Left lung (tissue), 14 donors: ENCODE measurements at places on chromosomes 16 and 17.
A peak's percentile ranks its signal among the peaks of the same experiment; 100 is the strongest.

DNA sequence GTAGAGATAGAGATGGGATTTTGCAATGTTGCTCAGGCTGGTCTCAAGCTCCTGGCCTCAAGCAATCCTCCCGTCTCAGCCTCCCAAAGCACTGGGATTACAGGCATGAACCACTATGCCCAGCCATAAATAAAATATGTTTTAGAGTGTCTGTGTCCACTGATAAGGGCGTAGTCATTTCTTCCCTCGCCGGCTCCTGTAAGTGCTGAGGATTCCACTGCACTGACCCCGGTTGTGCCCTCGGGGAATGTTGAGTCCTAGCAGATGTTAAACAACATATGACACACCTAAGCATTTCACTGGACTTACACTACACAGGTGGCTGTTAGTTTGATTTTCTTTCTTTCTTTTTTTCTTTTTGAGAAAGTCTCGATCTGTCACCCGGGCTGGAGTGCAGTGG, 5.6 kb upstream of the SHMT1 start:
- peaks cover 2% of the 10 kb centered on the region for H3K4me1 ChIP-seq
- H3K4me3 ChIP-seq, result no peak overlapping the region
- no peak for DNase-seq
- no peak overlapping the region for H3K27ac ChIP-seq
- H3K36me3 ChIP-seq, result no peaks in the 10 kb centered on the region

- peak overlapping the region; percentile 80 for H3K27ac ChIP-seq
- H3K4me3 ChIP-seq, result peak overlapping the region; percentile 68
- peaks cover 6% of the 10 kb centered on the region for H3K36me3 ChIP-seq
- peaks cover 23% of the 10 kb centered on the region for H3K4me1 ChIP-seq
- DNase-seq, result peak; percentile 29
- no peaks in the 10 kb centered on the region for H3K27me3 ChIP-seq
Measured at GRCh38 chr16:58024486-58025350, 836 bp upstream of the MMP15 start.

- H3K4me3 ChIP-seq, result no peak overlapping the region
- no peaks in the 10 kb centered on the region for H3K36me3 ChIP-seq
- peak overlapping the region; percentile 60 for H3K27ac ChIP-seq
- peak; percentile 85 for DNase-seq
- H3K27me3 ChIP-seq, result no peaks in the 10 kb centered on the region
Measured at GRCh38 chr17:83053739-83054451, 25.5 kb upstream of the METRNL start.

DNA sequence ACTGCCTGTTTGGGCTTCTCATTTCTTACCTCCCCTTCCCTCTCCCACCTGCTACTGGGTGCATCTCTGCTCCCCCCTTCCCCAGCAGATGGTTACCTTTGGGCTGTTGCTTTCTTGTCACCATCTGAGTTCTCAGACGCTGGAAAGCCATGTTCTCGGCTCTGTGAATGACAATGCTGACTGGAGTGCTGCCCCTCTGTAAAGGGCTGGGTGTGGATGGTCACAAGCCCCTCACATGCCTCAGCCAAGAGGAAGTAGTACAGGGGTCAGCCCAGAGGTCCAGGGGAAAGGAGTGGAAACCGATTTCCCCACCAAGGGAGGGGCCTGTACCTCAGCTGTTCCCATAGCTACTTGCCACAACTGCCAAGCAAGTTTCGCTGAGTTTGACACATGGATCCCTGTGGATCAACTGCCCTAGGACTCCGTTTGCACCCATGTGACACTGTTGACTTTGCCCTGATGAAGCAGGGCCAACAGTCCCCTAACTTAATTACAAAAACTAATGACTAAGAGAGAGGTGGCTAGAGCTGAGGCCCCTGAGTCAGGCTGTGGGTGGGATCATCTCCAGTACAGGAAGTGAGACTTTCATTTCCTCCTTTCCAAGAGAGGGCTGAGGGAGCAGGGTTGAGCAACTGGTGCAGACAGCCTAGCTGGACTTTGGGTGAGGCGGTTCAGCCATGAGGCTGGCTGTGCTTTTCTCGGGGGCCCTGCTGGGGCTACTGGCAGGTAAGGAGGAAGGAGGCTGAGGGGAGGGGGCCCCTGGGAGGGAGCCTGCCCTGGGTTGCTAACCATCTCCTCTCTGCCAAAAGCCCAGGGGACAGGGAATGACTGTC, at the start of gene CD68:
Gene CD68 (plus strand): TSS at position 638 of the 833 bp plus-strand sequence. CDS start 40 bp downstream, at position 678.
- H3K27ac ChIP-seq, result peak within 1 kb of the TSS; percentile 98
- peak; percentile 64 for DNase-seq
